ENCODE measurements at places on chromosomes 3 and 15.
A peak's percentile ranks its signal among the peaks of the same experiment; 100 is the strongest.

DNA sequence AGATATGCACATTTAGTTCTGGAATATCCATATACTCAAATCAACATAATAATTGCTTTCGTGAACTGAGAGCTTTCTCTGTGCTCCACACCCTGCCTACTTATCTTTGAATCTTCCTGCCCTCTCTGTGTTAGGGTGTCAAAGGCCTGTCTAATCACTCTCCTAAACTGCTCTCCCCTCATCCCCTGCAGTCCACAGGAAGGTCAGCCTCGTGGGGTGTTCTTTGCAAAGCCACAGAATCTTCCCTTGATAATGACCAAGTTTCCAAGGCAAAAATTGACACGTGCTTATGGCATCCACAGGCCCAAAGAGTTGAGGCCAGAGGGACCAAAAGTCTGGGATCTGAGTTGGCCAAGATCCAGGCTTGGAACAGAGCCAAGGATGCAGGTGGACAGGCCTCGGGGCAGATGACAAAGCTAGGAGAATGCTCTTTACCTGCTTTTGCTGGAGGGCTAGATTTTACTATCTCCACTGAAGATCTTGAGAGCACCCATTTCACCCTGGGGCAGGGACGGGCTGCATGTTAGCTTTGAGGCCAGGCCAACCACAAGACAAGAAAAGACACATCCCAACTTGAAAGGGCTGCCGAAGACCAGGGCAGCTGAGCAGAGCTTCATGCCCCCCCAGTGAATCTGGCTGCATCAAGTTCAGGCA is 20.4 kb downstream of the BHLHE40 start:
- DNase-seq = no peak

DNA sequence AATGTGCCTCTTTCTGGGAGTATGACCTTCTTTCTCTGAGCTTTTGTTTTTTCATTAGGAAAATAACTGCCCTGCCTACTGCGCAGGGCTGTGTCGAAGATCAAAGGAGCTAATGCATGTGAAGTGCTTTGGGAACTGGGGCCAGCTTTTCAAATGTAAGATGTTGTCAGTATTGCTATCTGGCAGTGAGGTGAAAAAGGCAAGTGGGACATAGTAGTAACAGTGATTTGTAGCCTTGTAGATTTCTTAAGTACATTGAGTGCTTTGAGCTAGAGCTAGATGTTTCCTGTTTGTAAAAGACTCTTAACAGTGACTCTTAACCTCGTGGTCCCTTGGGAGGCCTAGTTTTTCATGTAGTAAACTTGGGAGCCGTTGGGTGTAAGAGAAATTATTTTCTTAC is 126.5 kb downstream of the ECT2 start:
- no peak for DNase-seq

- DNase-seq = peak; percentile 70
Observed at GRCh38 chr3:169218314-169218983, 445.1 kb downstream of the MECOM start.

DNA sequence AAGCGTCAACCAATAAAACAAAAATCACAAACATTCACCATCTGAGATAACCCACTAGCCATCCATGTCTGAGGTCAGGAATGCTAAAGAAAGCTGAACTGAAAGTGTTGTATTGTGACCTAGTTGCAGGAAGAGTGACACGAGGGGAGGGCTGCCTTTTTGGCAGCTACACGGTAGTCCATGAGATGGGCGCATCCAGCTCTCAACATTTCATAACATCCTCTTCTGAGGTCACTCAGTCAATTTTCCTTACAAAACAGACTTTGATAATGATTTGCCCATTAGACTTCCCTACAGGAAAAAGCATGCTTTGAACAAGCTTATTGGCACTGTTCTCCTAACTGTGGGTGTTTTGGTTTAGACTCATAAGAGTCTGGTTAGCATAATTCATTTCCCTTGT is 15.4 kb upstream of the SHF start:
- no peak for DNase-seq

GRCh38 chr3:98855806-98856400 is 45.6 kb downstream of the DCBLD2 start:
- DNase-seq = no peak

DNA sequence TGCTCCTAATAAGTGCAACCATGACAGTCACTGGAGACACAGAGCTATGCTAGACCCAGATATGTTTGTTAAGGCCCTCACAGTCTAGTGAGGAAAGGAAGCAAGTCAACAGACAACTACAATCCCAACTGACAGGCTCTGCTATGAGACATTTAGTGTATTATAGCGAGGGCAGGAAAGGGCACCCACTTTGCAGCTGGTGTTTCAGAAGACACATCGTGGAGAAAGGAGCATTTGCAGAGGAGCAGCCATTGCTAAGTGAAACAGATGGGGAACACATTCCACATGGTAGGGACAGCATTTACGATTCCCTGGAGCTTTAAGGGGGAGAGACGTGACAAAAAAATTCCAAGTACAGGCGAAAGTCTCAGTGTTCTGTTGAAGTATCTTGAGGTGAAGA is 685.6 kb downstream of the AGBL1 start:
- DNase-seq = no peak

GRCh38 chr15:69653306-69653705 is 200.7 kb downstream of the RPLP1 start:
- no peak for DNase-seq

GRCh38 chr15:89051875-89052274 is 36.4 kb upstream of the ABHD2 start:
- DNase-seq = no peak

GRCh38 chr15:96336596-96337364 is 6.3 kb downstream of the NR2F2 start:
- no peak for DNase-seq

GRCh38 chr3:11509173-11510000 is 134.3 kb downstream of the VGLL4 start:
- no peak for DNase-seq

- DNase-seq = no peak
Observed at GRCh38 chr3:126468028-126468891, 7.4 kb downstream of the ZXDC start.

Data from endothelial cell (in vitro differentiated cells).